DMS153 (cell line): ENCODE measurements at places on chromosomes 5 and 9.

- DNase-seq = no peak
Measured at GRCh38 chr5:124342986-124343385, 403.5 kb downstream of the ZNF608 start.

- no peak for DNase-seq
Measured at GRCh38 chr5:31300501-31300900, 107.0 kb downstream of the CDH6 start.

DNA sequence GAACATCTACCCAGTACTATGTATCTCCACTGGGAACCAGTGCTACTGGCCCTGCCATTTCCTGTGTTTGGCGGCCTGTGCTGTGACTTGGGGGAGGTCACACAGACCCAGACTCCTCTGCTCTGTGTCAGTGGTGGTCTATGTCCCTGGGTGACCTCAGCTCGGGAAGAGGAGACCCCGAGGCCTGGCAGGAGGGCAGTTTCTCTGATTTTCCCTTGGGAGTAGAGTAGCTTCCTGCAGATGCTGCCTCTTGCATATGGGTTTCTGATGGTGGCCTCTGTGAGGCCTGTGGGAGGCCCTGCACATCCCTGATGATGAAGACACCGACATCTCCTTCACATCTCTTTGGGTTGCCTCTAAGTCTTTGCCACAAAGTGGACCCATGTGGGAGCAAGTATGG, 13.0 kb upstream of the SMIM32 start:
- DNase-seq = no peak

- no peak for DNase-seq
Measured at GRCh38 chr9:21689854-21690253, 112.6 kb upstream of the MTAP start.

DNA sequence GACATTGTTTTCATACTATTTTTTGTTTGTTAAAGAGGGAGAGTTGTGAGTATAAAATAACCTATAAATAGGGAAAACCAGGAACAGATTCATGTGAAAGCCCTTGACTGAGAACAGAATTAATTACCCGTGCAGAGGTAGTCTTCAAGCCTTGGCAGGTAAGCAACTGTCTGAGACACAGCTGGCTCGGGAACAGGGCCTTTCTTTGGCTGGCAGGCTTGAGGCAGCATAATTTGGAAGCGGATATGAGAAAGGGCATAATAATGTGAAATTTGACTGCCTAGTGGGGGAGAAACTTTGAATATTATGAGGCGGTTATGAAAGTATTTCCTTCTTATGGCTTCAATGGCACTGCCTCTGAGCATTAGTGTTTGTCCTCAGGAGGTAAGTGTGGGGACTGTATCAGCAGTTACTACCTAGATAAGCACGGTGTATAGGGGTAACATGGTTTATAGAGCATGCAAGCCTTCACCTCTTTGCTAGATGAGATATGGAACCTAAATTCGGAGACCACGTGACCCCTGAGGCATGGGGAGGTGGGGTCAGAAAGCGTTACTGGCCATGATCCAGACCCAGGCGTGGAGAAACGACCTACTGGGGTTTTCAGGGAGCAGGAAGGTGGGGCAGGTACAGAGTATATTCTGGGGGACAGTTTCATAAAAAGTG, 210.2 kb upstream of the GAS1 start:
- no peak for DNase-seq

- no peak for DNase-seq
Measured at GRCh38 chr9:115267790-115268189, 149.8 kb upstream of the TNC start.

DNA sequence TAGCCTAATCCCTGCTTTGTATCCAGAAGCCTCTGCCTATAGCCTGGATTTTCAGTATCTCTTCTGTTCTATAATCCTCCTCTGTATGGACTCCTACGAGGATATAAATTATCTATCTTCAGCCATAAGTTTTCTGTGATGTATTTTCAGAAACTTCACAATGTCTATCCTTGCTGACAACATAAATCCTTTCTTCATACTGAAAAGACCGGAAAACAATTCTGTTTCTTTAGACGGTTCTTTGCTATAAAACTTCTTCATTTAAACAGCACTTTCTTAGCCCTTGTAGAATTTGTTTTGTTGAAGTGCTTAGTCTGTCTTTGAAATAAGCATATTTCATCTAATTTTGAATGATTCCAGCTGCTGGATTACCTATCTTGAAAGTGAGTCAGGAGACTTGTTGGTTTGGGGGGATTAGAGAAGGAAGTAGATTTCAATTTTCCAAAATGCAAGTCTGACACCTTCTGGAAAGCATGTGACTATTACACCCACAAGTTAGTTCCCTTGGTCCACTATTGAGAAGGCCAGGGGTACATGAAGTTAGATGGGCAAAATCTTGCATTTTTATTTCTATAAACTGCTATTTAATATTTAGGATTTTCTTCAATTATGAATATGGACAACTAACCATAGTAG, 96.3 kb upstream of the RANBP3L start:
- peak; percentile 32 for DNase-seq

DNA sequence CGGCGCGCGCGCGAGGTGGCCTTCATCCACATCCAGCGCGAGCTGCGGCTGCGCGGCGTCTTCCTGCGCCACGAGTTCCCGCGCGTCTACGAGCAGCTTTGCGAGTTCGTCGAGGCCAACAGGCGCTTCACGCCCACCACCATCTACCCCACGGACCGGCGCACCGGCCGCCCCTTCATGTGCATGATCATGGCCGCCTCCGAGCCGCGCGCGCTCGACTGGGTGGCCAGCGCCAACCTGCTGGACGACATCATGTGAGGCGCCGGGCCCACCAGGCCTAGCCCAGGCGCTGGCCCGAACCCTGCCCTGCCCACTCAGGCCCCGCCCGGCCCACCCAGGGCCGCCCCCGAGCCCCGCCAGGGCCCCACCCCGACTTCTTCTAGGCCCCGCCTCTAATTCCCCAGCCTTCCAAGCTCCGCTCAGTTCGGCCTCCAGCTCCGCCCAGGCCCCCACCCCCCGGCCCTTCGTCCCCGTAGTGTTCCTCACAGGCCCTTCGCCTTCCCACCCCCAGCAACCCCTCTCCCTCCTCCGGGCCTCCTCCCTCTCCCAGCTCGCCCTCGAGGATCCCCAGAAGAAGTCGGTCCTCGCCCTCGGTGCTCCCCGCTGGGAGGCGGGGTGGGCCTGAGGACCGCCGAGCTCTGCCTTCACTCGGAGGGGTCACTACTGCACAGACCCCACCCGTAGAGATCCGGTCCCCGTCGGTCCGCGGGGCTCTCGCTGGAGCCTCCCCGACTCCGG, 2.0 kb upstream of the PHPT1 start:
- DNase-seq = no peak

DNA sequence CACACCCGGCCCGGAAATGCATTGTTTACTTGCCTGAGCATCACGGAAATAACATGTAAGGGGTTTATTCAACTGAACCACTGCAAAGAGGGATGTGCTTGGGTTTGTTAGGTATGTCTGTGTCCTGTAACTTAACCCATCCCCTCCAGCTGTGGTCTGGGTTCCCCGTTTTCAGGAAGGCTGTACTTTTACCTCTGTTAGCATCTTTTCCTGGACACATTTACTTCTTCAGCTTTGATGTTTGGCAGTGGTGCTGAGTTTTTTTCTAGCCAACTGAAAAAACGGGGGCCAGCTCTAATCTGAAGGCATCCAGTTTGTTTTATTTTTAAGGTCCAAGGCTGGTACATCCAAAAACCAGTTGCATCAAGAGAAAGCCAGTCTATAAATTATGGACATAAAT, 561.8 kb downstream of the BNC2 start:
- no peak for DNase-seq

DNA sequence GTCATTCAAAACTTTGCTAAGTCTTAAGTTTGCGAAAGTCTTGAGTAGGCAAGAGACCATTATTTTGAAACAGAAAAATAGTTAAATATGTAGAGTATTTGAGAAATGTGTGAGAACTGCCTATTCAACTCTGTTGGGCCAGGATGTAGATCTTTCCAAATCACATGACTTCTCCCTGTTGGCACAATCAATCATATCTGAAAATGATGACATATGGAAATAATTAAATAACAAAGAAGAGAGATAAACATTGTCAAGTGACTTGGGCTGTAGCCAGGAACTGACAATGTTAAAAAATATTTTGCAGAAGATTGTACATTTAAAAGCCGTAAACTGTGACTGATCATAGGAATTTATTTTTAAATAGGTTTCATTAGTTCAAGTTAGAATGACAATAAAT, 104.6 kb upstream of the IL6ST start:
- DNase-seq = no peak

GRCh38 chr9:79572608-79573411, 1.0 kb downstream of the TLE4 start:
- no peak for DNase-seq

DNA sequence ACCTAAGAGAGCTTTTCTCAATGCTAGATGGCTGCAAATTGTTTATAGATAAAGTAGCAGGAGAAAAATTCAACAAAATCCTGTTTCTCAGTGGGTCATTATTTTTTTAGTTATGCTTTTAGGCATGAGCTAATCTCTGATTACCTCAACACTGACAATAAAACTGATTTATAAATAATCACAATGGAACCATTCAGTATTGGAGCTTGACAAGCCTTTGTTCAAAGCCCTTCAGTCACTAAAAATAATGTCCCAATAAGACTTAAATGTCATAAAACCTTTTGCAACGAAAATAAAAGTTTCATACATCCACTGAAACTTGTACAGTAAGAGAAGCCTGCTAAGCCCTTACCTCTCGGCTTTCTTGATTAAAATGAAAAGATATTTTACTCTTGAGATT, 27.2 kb downstream of the PTPDC1 start:
- no peak for DNase-seq

GRCh38 chr5:155260798-155261197, 247.2 kb downstream of the KIF4B start:
- peak; percentile 7 for DNase-seq

DNA sequence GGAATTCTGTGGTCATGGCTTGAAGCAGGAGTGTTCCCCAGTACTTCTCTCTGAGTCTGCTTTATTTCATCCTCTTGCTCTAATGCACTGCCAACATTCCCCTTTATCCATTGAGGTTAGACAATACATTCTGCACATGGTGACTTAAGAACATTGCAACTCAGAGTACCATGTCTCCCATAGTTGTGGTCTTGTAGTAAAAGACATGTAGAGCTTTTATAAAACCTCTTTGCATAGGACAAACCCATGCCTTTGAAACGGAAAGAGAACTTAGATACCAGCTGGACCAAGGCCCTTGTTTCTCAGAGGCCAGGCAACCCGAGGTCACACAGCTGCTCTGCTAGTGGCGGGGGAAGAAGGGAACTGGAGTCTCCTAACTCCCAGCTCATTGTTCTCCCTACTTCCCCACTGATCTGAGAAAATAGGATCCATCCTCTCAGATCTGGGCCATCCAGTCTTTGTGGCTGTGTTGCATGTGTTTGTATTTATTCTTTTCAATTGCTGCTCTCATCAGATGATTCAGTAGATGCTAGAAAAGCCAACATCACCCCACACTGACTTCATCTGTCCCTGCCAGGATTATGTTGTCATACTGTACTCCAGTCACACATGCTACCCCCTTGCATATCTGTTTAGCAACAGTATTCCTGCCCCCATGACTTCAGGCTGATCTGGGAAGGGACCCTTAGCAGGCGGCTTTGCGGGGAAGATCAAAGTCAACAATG, 236.9 kb downstream of the SAXO1 start:
- no peak for DNase-seq

DNA sequence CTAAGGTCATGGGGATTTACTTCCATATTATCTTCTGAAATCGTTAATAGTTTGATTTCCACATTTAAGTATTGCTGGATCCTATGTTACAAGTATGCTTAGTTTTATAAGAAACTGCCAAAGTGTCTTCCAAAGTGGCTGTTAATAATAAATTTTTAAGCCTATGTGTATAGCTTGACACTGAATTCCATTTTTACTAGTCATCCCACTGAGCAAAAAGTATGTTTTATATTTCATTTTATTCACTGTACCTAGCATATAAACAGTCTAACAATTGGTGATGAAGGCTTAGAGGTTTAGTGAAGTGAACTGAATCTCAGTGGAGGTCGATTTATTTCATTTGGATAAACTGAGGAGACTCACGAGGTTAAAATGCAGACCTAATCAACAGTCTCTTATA, 174.6 kb downstream of the ADAMTS6 start:
- no peak for DNase-seq

- DNase-seq = no peak
Measured at GRCh38 chr5:159198063-159199036, 11.0 kb downstream of the RNF145 start.

- DNase-seq = no peak
Measured at GRCh38 chr5:135377751-135378680, 21.0 kb downstream of the MACROH2A1 start.

DNA sequence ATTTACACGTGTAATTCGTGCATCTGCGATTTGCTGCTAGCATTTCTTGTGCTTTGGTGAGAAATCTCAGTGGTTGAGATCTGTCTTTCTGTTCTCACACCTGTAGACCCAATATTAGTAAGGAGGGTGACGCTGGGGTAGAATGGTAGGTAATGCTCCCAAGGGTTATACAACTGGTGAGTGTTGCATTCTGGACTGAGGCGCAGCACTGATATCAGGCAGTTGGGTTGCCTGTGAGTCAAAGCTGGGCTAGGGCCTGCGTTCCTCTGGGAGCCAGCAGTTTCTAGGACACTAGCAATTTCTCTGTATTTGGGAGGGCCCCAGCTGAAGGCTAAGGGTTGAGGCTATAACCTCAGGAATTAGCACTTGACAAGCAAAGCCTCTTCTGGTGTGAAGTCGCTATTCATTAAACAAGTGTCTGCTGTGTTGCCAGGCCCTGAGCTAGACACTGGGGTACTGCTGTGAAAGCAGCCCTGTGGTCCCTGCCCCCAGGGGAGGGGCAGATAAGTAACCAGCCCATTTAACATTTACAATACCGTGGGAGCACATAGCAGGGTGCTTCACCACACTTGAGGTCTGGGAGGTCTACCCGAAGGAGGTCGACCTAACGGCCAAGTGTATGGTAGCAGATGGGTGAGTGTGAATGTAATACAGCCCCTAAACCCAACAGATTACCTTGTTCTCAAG, 28.7 kb downstream of the LARP1 start:
- no peak for DNase-seq

DNA sequence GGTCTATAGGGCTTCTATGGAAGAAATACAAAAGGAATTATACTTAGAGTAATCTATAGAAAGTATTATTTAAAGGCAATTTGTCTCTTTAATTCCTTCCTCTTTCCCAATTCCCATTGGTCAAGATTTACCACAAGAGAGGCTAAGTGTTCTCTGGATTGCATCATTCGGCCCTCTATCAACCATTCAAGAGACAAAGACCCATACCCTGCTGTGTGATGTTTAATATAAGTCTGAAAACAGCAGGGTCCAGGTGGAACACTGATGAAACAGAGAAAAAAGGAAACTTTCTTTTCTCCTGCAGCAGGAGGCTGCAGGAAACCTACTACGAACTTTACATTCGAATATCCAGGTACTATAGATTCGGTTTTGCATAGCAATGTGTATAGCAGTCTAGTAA, 323.4 kb downstream of the CHSY3 start:
- DNase-seq = no peak

- no peak for DNase-seq
Measured at GRCh38 chr5:143964919-143965318, 153.0 kb downstream of the HMHB1 start.
